CD8-positive, alpha-beta memory T cell (primary cell): ENCODE measurements at places on chromosomes 16 and 17. TPM values are rescaled to one million over a fixed set of nuclear protein-coding genes. Genes with fewer than 3 reads are reported as not detected.

GRCh38 chr17:81513372-81513752, 763 bp upstream of the ACTG1 start:
- no peaks in the 10 kb centered on the region for H3K27me3 ChIP-seq
- peak overlapping the region; percentile 67 for H3K27ac ChIP-seq
- peak; percentile 75 for DNase-seq
- H3K4me3 ChIP-seq: peak overlapping the region; percentile 71

DNA sequence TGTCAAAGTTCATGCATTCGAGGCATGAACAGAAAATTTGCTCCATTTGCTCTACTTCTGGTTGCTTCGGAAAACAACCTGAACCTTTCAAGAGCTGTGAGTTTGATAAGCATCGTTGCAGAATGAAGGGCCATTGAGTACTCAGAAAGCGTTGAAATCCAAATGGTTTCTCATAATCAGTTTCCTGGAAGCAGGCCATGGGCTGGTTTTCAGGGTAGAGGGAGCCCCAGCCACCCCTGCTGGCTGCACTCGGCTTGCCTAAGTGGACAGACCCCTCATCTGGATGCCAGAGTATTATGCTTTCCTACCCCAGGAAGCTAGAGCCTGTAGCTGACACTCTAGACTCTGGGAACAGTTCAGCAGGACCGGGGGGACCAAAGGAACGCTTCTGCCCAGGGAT, 24.4 kb downstream of the SCNN1G start:
- no peaks in the 10 kb centered on the region for H3K27me3 ChIP-seq
- no peak overlapping the region for H3K4me3 ChIP-seq
- DNase-seq: no peak
- no peaks in the 10 kb centered on the region for H3K4me1 ChIP-seq
- no peak overlapping the region for H3K27ac ChIP-seq
- H3K36me3 ChIP-seq: no peaks in the 10 kb centered on the region

PRKCB gene
- 98.2 TPM for total RNA-seq

EXOC3L1 gene
- total RNA-seq: not detected

KRTAP9-1 gene
- not detected for total RNA-seq

GRCh38 chr16:74760007-74760767, 14.4 kb downstream of the FA2H start:
- H3K27ac ChIP-seq: no peak overlapping the region
- DNase-seq: no peak
- no peaks in the 10 kb centered on the region for H3K36me3 ChIP-seq
- no peaks in the 10 kb centered on the region for H3K27me3 ChIP-seq
- no peak overlapping the region for H3K4me3 ChIP-seq
- H3K4me1 ChIP-seq: no peaks in the 10 kb centered on the region

- no peaks in the 10 kb centered on the region for H3K36me3 ChIP-seq
- no peak overlapping the region for H3K4me3 ChIP-seq
- no peaks in the 10 kb centered on the region for H3K27me3 ChIP-seq
- H3K27ac ChIP-seq: no peak overlapping the region
- no peaks in the 10 kb centered on the region for H3K4me1 ChIP-seq
Measured at GRCh38 chr16:64983231-64983630, 138.6 kb downstream of the CDH11 start.

DNA sequence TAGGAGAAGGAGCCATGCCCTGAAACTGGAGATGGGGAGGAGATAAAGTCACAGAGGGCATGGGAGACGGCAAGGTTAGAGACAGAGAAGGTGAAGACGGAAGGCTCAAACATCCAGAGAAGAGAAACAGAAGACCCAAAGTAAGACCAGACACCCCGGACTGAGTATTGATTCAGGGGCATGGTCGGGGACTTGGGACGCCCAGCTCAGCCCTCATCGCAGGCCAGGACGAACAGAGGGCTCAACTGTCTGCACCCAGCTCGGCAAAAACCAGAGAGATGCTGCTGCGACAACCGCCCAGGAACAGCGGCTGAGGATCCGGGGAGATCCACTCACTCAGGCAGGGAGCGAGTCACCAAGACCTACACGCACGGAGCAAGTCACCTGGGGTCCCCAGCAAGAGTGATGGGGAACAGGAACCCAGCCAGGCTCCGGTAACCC, 999 bp downstream of the XYLT1 start:
- no peaks in the 10 kb centered on the region for H3K27me3 ChIP-seq
- peaks cover 33% of the 10 kb centered on the region for H3K4me1 ChIP-seq
- no peak overlapping the region for H3K27ac ChIP-seq
- peak overlapping the region; percentile 73 for H3K4me3 ChIP-seq
- H3K36me3 ChIP-seq: no peaks in the 10 kb centered on the region

SLC5A10 gene
- not detected for total RNA-seq

NPIPA3 gene
- 1.8 TPM for total RNA-seq

GRCh38 chr17:1089915-1090314, 89.9 kb downstream of the ABR start:
- DNase-seq: no peak
- no peak overlapping the region for H3K4me3 ChIP-seq
- no peaks in the 10 kb centered on the region for H3K27me3 ChIP-seq
- no peaks in the 10 kb centered on the region for H3K4me1 ChIP-seq
- H3K36me3 ChIP-seq: peaks cover 7% of the 10 kb centered on the region

RPH3AL gene
- 2.0 TPM for total RNA-seq

CLEC3A gene
- total RNA-seq: not detected

DNAH2 gene
- total RNA-seq: not detected

DNA sequence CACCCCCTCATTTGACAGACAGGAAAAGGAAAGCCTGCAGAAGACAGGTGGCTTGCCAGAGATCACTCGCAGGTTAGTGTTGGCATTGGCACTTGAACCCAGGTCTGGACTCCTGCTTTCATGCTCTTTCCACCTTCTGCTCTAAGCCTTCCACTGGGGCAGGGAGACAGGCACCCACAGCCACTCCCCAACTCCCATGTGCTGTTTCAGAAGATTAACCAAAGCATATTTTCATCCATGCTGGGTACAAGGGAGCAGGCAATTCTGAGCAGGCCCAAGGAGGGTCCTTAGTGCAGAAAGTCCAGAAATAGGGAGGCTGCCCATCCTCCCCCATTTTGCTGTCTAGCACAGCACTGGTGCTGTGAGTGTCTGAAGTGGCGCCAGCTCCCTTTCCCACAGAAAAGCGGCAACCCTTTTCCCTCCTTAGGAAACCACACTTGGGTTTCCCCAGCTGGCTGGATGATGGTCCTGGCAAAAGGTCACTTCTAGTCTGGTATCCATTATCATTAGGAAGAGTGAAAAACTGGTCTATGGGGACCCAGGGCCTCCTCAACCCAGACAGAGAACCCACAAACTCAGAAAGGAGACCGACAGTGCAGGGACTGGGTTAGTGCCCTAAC, 2.0 kb upstream of the CAVIN1 start:
- no peak overlapping the region for H3K4me3 ChIP-seq
- no peak for DNase-seq
- H3K4me1 ChIP-seq: peaks cover 11% of the 10 kb centered on the region

DNA sequence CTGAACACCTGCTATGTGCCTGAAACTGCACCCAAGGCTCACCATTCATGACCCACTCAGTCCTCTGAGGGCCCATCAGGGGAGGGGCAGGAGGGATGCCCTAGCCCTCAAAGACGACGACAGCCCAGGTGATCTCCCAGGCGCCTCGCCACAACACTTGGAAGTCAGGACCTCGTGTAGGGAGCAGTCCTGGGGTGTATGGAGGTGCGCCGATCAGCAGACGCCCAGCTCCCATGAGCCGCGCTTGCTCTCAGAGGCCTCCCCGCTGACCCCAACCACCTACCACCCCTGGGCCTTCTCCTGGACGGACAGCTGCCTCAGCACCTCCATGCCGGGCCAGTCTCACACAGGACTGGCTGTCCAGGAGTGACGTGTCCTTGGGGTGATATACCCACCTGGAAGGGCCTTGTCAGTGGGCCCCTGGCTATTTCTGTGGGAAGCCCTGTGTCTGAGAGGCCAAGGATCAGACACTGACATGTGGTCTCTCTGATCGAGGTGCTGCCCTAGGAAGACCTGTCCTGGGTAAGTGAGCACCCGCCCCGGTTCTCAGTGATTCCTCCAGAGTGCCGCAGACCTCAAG, 26.7 kb downstream of the KDM8 start:
- peak overlapping the region; percentile 36 for H3K4me3 ChIP-seq
- peaks cover 57% of the 10 kb centered on the region for H3K4me1 ChIP-seq
- no peak for DNase-seq
- H3K27me3 ChIP-seq: no peaks in the 10 kb centered on the region
- H3K27ac ChIP-seq: peak overlapping the region; percentile 51
